A549 treated with RU486 at 1 μM for 4 hours (cell line): ENCODE measurements at places on chromosomes 6 and 20. TPM values are rescaled to one million over a fixed set of nuclear protein-coding genes. Genes with fewer than 3 reads are reported as not detected.

Gene OPRL1
- total RNA-seq = 0.43 to 0.89 TPM (median 0.61 TPM) in 5 replicates

Gene PRPF6
- total RNA-seq = 50.6 to 57.0 TPM (median 53.9 TPM) in 5 replicates

Gene FERMT1
- 15.8 to 17.7 TPM (median 17.0 TPM) in 5 replicates for total RNA-seq

Gene SLC52A3
- total RNA-seq = 0.34 to 0.69 TPM (median 0.55 TPM) in 5 replicates

Gene BIRC7
- total RNA-seq = 2.3 to 3.7 TPM (median 3.4 TPM) in 5 replicates

Gene GSTA3
- not detected in 5 replicates for total RNA-seq

Gene PREX1
- total RNA-seq = 11.8 to 14.4 TPM (median 12.5 TPM) in 5 replicates

Gene TTLL9
- 0.03 to 0.15 TPM (median 0.09 TPM) in 5 replicates for total RNA-seq

Gene NCOA5
- 20.4 to 25.6 TPM (median 22.5 TPM) in 5 replicates for total RNA-seq

Gene KIF6
- total RNA-seq = 0.07 to 0.61 TPM (median 0.31 TPM) in 5 replicates

Gene OARD1
- 17.3 to 25.3 TPM (median 19.9 TPM) in 5 replicates for total RNA-seq

Gene SAMD3
- not detected in 5 replicates for total RNA-seq

Gene DIDO1
- total RNA-seq = 18.3 to 25.1 TPM (median 23.2 TPM) in 5 replicates

Gene TXLNB
- not detected in 5 replicates for total RNA-seq

Gene MLIP
- not detected in 5 replicates for total RNA-seq

Gene STMND1
- not detected in 5 replicates for total RNA-seq

Gene RHAG
- total RNA-seq = 0.09 to 0.10 TPM in 2 of 5 replicates, not detected in the others

Gene LPIN3
- 7.5 to 12.1 TPM (median 8.4 TPM) in 5 replicates for total RNA-seq

Gene MYMX
- not detected in 5 replicates for total RNA-seq

Gene KCNB1
- 0.16 to 0.51 TPM (median 0.23 TPM) in 5 replicates for total RNA-seq

Gene NKX2-4
- total RNA-seq = 0.06 TPM in 1 of 5 replicates, not detected in the others

Gene DAAM2
- not detected in 5 replicates for total RNA-seq

Gene OXT
- not detected in 5 replicates for total RNA-seq
